Caki2 (cell line): ENCODE measurements at places on chromosomes 5 and 9. TPM values are rescaled to one million over a fixed set of nuclear protein-coding genes. Genes with fewer than 3 reads are reported as not detected.

The SLC34A3 gene
- not detected in 2 replicates for total RNA-seq

GRCh38 chr9:33172256-33173238, 5.4 kb upstream of the B4GALT1 start:
- peak; percentile 76 for DNase-seq

DNA sequence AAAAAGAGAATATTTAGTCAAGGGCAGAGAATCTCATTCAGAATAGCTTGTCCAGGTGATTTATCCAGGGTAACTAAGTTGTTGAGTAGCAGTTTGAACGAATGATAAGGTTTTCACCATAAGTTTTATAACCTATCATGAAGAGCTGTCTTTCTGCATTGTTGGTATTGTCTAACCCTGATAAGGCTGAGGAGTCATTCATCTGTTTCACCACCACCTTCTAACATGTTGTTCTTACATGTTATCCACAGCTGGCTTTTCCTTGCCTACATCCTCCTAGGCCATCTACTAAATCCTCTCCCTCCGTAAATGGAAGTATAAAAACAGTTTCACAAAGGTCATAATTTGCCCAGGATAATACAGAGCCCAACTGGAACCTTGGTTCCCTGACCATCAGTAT, 24.1 kb downstream of the ZNF462 start:
- DNase-seq: no peak

- DNase-seq: no peak
Observed at GRCh38 chr9:128593039-128593438, 40.7 kb downstream of the SPTAN1 start.

DNA sequence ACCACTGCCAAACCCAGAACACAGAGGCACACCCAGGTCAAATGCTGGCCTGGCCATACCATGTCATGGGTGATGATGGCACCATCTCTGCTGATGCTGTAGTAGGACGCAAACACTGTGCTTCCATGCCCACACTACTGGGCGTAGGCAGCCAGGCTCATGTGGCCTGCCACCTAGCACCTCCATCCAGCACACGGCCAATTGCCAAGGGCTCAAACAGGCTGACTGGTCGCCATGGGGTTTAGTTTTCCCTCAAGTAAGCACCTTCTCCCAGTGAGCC, 39.4 kb downstream of the BICD2 start:
- no peak for DNase-seq

DNA sequence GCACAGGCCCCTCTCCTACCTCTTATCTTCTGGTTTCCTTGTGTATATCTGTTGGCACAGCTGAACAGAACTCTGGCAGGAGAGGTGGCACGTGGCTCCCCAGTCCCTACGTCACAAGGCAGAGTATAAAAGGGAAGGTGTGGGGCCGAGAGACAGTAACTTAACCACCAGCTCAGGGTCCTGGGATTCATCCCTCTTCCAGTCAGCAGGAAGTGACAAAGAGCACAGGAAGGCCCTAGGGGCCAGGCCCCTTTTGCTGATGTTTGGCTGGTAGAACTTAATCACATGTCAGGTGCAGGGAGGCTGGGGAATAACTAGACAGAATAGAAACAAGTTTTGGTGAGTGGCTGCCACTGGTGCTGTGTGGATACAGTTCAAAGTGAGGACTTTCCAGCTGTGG, 4.5 kb upstream of the ICE1 start:
- DNase-seq: no peak

- DNase-seq: no peak
Observed at GRCh38 chr5:147743012-147743411, 39.5 kb downstream of the JAKMIP2 start.

DNA sequence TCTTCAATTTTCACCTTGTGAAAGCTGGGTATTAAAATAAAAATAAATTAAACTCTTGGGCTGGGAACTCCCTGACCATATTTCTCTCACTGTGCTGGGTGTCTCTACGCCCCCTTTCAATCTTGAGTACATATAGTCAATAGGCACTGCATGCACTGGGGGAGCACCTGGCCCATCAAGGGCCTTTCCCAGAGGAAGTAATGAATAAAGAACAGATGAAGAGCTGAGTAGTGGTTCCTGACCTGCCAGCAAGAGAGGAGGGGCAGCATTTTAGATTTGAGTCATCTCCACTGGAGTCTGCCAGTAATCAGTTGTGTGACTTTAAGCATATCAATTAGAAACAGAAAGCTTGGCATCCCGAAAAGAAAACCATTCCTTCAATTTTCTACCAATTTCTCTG, 6.2 kb downstream of the MAPKAP1 start:
- peak; percentile 42 for DNase-seq
